ENCODE measurements at places on chromosomes 2 and 18. TPM values are rescaled to one million over a fixed set of nuclear protein-coding genes. Genes with fewer than 3 reads are reported as not detected.

SERPINB13 gene
- not detected for total RNA-seq

PLA2R1 gene
- not detected for total RNA-seq

UGT1A3 gene
- not detected for total RNA-seq

KIAA2012 gene
- total RNA-seq, result not detected

GAD1 gene
- total RNA-seq, result not detected

MPP4 gene
- total RNA-seq, result 0.15 TPM

COLEC11 gene
- total RNA-seq, result 0.61 TPM

DSG2 gene
- 0.05 TPM for total RNA-seq

GRB14 gene
- total RNA-seq, result not detected

LBH gene
- 158 TPM for total RNA-seq

UPP2 gene
- not detected for total RNA-seq

ARHGEF33 gene
- total RNA-seq, result 0.27 TPM

SP140L gene
- 92.6 TPM for total RNA-seq

SKA1 gene
- 1.1 TPM for total RNA-seq

STPG4 gene
- not detected for total RNA-seq

NDC80 gene
- total RNA-seq, result 5.5 TPM

Data from natural killer cell (primary cell).